Cardiac fibroblast (primary cell): ENCODE measurements at places on chromosomes 4 and X.
A peak's percentile ranks its signal among the peaks of the same experiment; 100 is the strongest.

DNA sequence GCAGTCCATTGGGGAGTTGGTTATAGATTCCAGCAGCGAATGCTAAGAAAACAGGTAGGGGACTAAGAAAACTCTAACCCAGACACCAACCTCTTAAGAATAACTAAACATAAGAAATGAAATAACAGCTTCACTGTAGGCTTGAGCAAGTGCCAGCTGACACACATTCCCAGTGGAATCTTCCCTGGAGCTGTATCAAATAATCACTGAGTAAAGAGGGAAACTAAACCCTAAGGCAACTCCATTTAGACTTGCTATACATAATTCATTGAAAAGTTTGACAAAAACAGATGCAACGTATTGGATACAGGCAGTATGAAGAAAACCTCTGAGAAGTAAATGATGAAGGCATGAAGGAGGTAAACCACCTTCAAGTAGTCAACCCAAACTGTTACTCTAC lies 293.5 kb downstream of the OPHN1 start:
- DNase-seq: no peak

DNA sequence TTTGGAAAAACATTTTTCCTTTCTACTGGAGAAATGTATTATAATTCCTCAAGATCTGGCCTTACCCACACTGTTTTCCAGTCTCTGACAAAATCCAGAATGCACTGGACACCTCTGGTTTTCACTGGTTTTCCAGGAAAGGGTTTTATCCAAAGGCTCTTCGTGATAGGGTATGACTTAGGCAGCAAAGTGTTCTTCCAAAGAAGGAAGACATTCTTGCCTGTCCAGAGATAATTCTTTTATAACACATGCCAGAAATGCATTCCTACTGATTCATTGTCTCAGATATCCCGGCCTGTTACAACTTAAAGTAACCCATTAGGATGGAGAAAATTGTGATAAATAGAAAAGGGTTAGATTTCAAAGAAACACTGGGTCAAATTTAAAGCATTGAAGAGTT lies 2343.1 kb downstream of the PCDH7 start:
- peak; percentile 83 for DNase-seq

- DNase-seq: no peak
Observed at GRCh38 chr4:59400334-59400733, 1799.8 kb upstream of the ADGRL3 start.

DNA sequence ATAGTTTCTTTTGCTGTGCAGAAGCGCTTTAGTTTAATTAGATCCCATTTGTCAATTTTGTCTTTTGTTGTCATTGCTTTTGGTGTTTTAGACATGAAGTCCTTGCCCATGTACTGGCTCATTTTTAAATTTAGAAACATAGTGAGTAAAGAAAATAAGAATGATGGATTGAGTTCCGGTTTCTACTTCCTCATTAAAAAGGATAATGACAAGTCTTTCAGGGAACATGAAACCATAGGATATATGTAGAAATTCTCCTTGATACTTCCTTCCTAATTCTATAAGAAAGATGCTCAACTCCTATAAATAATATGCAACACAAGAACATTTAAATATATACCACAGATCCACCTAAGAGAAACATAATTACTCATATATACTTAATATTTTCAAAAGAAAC lies 240.9 kb downstream of the BANK1 start:
- no peak for DNase-seq

- no peak for DNase-seq
Observed at GRCh38 chr4:56186808-56187523, 200.3 kb downstream of the AASDH start.

DNA sequence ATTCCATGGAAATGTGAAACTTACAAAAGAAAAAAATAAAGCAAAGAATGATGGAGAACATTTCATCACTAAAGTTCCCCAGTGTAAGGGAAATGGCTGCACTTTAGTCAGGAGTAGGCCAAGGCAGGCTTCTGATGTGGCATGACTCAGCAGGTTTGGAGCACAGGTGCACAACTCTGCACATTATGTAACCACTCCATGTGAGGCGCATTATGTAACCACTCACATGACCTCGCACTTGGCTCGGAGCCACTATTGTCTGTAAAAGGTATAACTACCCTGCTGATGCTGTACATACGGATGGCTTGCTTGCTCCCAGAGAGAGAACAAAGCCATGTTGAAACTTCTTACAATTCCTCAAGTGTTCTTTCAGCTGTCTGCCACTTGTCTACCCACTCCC lies 727.6 kb downstream of the TRAM1L1 start:
- peak; percentile 16 for DNase-seq

DNA sequence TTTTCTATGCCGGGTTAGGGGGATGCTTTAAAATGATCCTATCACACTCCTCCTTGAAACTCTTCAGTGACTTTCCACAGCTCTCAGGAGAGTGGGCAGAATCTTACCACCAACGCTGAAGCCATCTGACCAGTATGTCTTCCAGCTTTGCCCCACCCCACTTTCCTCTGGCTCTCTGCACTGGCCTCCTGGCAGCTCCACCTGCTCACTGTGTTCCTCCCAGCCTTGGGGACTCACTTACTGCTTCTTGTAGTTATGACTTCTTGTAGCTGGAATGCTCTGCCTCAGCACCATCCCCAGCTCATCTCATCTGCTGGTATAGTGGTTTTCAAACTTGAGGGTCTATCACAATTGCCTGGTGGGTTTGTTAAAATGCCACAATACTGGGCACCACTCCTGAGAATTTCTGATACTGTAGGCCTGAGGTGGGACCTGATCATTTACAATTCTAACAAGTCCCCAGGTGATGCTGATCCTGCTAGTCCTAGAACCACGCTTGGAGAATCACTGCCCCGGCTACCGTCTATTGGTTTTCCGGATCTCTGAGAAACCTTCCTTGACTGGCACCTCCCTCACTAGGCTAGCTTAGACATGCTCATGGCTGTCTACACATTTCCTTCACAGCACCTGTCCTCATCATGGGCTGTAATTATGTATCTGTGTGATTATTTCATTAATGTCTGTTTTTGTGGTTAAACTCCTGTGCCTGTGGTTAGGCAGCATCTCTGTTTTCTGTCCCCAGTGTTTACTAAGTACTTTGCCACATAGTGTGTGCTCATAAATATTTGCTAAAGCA lies 152.2 kb downstream of the MGST2 start:
- no peak for DNase-seq

- no peak for DNase-seq
Observed at GRCh38 chr4:123740236-123740635, 343.6 kb downstream of the SPRY1 start.

- DNase-seq: peak; percentile 44
Observed at GRCh38 chr4:174672276-174672675, 150.0 kb upstream of the HPGD start.

- DNase-seq: no peak
Observed at GRCh38 chrX:1912193-1912592, 297.3 kb downstream of the ASMT start.

GRCh38 chr4:121050300-121050699 lies 22.0 kb downstream of the NDNF start:
- DNase-seq: no peak

DNA sequence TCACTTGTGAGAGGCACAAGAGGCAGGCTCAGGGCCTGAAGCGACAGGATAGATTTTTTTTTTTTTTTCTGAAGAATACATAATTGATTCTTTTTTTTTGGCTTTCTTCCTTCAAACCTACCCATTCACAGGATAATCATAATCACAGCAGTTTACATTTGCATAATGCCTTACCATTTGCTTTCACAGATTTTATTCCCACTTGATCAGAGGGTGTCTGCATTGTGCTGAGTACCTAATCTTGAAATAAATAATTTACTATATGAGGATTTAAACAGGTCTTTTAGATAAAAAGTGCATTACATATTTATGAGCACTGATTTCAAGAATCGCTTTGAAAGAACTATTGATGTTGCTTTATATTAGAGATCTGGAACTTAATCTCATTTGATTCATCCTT lies 219.3 kb downstream of the SPRY1 start:
- DNase-seq: no peak
